Memory B cell (primary cell): ENCODE measurements at places on chromosomes 16 and 17.

DNA sequence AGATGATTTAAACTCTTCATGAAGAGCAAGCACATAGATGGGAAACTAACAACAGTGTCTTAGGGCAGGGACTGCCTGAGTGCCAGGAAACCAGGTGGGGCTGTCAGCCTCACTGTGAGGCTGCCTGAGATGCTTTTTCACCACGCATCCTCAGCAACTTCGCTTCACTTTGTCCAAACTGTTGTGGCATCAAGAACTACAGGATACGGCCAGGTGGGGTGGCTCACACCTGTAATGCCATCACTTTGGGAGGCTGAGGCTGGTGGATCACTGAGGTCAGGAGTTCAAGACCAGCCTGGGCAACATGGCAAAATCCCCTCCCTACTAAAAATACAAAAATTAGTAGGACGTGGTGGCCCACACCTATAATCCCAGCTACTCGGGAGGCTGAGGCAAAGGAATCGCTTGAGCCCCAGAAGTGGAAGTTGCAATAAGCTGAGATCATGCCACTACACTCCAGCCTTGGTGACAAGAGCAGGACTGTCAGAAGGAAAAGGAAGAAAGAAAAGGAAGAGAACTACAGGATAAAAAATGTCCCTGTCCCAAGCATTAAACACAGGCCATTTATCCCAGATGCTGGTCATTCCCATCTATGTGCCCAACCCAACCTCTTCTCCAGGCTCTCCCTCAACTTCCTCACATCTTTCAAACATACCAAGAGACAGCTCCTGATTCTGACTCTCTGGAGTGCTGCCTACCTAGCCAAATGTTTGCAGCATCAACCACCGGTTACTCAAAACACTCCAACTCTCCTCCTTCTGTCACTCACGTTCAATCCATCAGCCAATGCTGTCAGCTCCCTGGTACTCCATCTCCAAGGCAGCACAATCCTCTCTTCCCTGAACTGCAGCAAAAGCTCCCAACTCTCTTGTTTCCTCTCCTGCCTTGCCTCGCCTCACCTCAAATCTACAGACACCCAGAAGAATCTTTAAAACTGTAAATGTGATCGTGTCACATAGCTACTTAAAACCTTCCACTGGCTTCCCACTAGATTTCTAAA, 1.6 kb downstream of the EIF4A3 start:
- no peak for DNase-seq

GRCh38 chr16:30946671-30947540, 2.0 kb upstream of the ORAI3 start:
- DNase-seq: no peak

GRCh38 chr17:20997711-20998570, 44.9 kb downstream of the USP22 start:
- no peak for DNase-seq

- no peak for DNase-seq
These were observed 22.8 kb downstream of the GJC1 start for GRCh38 chr17:44807093-44807816.

- DNase-seq: no peak
These were observed 62.4 kb upstream of the MTMR4 start for GRCh38 chr17:58576679-58577367.

DNA sequence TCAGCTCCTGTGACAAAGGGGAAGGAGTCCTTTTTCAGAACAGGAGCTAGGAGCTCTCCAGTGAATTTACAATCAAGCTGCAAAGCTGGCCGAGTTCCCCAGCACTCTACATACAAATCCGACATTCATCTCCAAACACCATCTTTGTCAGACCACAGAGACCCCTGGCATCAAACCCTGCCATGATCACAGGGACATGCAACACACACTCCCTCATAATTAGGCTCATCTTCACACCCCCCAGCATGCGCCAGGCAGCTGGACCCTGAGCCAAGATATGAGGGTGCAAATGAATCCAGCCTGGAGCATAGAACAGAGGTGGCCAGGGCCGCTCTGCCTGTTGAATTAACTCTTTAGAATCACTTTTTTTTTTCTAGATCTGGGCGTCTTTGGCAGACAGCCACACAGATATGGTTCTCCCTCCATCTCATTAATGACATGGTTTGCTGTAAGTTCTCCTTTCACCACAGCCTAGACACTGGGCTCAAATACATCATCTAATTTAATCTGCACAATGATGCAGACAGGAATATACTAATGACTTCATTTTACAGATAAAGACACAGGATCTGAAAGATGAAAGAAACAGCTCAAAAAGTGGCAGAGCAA, 366.3 kb downstream of the NPIPA8 start:
- no peak for DNase-seq

DNA sequence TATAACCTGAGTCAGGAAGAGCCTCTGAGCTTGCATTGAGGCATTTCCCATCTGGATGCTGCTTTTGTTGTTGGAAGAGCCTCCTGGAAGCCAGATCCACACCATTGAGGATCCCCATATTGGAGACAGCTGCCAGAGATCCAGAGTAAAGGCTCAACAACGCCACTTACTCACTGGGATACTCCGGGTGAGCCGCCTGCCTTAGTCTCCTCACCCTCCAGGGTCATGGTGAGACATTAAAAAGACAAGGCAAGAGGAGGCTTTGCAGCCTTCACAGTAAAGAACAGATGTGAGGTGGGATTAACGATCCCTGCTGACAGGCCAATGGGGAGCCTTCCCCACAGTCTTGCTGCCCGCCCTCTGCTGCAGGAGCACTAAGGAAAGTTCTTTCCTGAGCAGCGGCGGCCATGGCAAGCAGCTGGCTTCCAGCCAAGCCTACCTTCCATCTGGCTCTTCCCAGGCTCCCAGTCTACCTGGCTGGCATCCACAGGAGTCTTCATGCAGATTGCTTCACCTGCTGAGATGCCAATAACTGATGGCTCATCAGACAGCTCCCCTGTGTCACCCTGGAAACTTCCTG, 198.5 kb downstream of the CYLD start:
- DNase-seq: no peak

DNA sequence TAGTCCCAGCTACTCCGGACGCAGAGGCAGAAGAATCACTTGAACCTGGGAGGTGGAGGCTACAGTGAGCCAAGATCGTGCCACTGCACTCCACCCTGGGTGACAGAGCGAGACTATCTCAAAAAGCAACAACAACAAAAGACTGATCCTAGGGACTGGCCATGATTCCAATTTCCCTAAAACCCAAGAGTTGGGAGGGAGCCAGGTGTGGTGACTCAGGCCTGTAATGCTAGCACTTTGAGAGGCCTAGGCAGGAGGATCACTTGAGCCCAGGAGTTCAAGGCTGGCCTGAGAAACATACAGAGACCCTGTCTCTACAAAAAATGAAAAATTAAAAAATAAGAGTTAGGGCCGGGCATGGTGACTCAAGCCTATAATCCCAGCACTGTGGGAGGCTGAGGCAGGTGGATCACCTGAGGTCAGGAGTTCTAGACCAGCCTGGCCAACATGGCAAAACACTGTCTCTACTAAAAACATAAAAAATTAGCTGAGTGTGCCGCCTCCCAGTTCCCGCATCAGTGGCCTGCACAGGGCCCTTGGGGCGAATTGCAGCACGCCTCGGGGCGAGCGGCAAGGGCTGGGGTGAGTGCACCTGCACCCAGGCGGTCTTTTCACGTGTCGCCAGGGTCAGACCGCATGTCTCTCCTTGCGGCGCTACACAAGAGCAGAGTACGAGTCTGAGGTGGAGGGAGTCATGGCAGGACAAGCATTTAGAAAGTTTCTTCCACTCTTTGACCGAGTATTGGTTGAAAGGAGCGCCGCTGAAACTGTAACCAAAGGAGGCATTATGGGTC, 40.8 kb downstream of the CDH3 start:
- DNase-seq: no peak

GRCh38 chr16:56882077-56882800, 17.2 kb downstream of the SLC12A3 start:
- DNase-seq: no peak

DNA sequence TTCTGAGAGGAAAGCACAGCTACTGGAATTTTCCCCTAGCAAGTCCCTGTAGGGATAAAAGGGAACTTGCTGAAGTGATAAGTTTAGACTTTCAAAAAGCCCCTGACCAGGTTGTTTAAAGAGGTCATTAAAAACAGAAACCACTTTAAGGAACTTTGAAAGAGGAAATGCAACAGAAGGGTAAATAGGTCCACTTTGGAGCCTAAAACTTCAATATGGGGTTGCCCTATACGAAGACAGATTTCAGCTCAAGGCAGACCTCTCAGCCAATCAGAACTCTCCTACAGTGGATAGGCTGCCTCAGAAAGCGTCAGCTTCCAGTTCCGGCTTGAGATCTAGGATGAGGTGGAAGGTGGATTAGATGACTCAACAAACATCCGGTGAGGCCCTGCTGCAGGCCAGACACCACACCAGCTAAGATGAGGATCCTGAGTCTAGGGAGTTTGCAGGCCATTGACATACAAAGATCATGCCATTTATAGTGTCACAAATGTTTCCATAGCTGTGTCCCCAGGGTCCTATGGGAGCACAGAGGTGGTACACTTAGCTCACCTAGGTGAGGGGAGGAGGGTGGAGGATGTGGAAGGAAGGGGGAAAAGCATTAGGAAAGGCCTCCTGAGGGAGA, 7.9 kb upstream of the MFSD6L start:
- peak; percentile 49 for DNase-seq

- DNase-seq: no peak
These were observed 22.3 kb upstream of the ZNHIT3 start for GRCh38 chr17:36463916-36464764.

- no peak for DNase-seq
These were observed 76.3 kb downstream of the USP31 start for GRCh38 chr16:23072769-23073549.

DNA sequence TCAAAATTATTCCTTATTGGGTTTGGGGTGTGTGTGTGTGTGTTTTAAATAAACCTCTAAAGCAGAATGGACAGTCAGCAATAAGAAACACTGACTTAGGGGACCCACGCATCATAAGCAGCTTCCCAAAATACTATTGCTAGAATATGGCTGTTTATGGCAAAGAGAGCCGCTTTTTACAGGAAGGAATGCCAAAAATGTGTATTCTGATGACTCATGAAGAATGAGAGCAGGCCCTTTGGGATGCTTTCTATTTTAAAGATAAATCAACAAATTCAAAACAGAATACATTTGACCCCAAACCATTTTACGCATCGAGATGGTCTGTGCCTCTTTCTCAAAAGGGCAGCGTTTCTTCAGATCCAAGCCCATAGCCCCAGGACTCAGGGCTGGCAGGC, 37.5 kb downstream of the ARHGAP17 start:
- DNase-seq: no peak

- DNase-seq: no peak
These were observed 1793.0 kb downstream of the TP53TG3F start for GRCh38 chr16:35252356-35252936.

DNA sequence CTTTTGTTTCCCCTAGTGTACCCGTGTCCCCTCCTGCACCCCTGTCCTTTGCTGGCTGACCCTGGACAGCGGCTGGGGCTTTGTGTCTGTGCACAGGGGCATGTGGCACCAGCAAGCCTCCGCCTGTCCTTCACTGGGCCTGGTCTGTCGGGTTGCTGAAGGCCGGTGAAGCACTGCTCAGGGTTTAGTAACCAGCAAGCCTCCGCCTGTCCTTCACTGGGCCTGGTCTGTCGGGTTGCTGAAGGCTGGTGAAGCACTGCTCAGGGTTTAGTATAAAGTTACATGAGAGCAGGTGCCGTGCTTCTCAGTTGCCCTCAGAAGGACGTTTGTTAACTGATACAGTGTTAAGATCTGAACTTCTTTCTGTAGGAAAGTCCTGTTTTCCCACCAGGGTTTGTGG, 33.8 kb downstream of the DEF8 start:
- no peak for DNase-seq

DNA sequence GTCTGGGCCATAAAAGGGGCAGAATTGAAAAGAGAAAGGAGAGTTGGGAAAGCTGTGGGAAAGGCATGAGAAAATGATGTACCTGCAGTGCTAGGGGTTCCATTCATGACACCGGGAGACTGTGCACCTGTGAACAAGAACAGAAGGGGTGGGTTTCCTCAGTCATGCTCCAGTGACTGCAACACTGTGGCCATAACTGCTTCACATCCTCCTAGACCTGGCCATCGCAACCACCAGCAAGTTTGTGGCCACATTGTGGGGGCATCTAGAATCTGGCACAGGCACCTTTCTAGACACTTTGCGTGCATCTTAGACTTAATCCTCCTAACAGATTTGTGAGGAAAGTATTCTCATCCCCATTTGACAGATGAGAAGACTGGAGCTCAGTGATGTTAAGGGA, 12.7 kb downstream of the GP2 start:
- no peak for DNase-seq

DNA sequence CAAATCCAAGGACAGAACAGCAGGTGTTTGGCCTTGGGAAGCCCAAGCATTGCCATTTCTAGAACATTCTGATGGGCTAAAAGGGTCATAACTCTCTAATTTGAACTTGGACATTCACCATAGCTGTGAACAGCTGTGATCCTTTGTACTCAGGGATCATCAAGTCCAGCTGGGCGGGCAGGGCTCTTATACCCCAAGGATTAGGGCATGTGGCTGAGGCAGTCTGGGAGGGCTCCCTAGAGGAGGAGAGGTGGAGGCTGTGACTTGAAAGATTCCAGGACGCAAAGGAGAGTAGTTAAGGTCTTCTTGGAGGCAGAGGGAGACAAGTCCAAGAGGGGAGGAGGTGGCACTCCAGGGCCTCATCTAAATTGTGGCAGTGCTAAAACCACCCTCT, 233.1 kb upstream of the GSE1 start:
- no peak for DNase-seq
